ENCODE measurements at places on chromosomes 5 and 9.

DNA sequence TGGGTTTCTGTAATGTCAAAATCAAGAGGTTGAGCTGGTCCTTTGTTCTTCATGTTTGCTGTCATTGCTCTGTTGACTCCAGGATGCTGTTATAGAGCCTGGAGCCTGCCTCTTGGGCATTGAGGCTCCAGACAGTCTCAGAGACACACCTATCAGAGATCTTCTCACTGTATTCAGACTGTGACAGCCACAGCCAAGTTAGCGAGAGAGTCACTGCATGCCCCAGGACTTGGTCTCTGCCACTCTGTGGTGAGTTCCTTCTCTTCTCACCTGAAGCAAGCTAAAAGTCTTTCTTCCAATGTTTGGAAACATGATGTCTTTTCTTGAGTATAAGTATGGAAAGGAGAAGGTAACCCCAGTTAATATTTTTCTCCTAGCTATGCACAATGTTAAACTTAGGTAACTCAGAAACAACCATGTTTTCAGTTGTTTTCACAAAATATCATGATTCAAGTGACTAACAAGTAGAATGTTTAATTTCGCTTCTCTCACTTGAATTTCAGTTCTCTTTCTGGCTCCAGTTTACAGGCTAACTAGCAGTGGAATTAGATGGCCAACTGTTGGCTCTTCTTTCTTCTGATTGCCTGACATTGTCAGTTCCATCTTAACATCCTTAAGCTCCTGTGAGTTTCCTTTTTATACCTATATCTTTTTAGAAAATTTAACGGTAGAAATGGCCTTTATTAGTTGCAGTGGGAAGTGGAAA, 20.6 kb upstream of the ZFYVE16 start:
- no peak for DNase-seq

GRCh38 chr5:142087920-142088679, 20.5 kb upstream of the NDFIP1 start:
- no peak for DNase-seq

GRCh38 chr9:116718111-116718510, 31.0 kb downstream of the TRIM32 start:
- DNase-seq, result no peak

- DNase-seq, result no peak
These were observed 1.6 kb downstream of the DMRT2 start for GRCh38 chr9:1051584-1052275.

DNA sequence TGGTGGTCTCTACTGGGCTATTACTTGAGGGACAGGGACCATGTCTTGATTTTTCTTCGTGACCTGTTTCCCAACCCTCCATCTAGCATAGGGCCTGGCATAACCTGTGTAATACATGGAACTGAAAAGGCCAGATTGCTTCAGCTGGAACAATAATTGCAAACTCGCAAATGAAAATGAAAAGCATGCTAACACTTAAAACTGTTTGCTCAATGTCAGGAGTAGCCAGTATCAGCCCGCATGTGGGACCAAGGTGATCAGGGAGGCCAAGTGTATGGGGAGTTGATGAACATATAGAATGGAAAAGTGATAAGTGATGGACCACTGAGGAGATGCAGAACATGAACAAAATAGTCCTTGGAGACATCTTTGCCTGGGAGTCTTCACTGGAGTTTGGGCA, 25.2 kb downstream of the GLRX start:
- DNase-seq, result no peak

- DNase-seq, result no peak
These were observed 229.5 kb downstream of the PAPPA start for GRCh38 chr9:116383133-116383532.

DNA sequence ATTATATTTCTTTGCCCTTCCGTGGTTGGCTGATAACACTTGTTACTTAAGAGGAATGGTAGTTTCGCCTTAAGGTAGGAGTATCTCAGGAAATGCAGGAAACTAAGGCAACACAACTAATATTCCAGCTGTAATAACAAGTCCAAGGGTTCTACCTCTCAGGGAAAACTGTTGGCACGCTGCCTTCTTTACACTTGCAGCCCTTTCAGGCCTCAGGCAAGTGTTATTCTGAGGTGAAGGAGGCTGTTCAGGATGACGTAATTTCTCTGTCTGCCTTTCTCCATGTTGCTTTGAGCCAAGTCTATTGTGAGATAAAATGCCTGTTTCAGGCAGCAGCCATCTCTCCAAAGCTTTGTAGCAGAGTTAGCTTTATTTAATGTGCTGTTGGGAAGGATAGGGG, 38.0 kb downstream of the VCAN start:
- no peak for DNase-seq

- DNase-seq, result no peak
These were observed 26.3 kb downstream of the PTGES start for GRCh38 chr9:129726322-129727160.

DNA sequence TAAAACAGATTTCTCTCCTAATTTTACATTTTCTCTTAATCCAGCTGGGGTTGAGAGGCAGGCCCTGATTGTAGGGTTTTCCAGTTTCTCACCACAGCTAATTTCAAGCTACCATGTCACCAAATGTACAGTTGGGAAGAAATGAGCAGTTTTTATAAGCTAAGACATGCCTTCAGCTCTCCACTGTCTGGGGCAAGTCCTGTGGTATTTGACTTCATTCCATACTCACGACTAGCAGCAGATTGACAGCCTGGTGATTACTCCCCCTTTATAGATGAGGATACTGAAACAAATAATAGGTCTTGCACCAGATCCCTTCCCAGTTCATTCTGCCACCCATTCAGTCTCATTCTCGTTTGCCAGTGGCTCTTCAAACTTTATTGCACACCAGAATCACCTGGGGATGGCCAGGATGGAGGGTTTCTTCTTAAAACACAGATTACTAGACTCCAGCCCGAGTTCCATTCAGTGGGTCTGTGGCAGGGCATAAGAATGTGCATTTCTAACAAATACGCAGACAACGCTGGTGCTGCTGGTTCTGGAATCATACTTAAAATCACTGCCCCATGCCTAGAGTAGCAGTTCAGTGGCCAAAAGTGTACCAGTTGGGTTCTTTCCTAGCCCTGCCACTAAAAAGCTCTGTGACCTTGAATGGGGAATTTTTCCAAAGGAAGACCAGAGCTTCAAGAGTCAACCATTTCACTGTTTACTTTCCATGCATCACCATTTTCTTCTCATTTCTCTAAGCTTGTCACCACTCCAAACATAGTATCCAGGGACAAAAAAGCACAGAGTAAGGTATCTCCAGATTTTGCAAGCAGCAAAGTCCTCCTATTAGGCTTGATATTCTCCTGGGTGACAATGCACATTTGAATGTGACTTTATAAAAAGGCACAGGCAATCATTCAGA, 64.3 kb downstream of the CSNK1A1 start:
- no peak for DNase-seq

DNA sequence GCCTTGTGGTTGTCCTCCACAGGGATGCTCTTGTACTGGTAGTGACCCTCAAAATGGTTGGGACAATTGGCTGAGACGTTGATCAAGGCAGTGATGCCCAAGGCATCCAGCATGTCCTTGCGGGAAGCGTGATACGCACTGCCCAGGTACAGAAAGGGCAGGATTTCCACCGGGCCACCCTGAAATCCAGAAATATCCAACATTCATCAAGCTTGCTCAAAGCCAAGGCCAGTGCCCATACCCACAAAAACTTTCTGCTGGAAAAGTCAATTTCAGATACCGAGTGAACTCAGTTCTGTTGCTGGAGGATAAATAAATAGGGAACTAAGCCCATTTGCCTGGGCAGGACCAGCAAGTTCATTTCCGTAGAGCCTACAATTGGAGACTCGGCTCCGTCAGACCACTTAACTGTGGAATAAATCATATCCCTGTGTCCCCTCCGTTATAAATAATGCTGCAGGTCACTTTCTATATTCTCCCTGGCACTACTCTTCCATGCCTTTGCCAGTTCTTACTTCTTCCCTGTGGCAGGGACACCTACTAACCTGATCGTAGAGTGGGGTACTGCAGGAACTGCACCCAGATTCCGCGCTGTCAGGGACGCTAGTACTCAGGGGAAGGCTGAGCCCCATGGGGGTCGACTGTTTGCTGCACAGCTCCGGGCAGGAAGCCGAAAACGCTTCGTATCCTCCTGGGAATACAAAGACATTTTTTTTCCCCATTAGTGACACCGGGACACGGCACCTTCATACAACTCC, 1.2 kb downstream of the DUSP1 start:
- no peak for DNase-seq

DNA sequence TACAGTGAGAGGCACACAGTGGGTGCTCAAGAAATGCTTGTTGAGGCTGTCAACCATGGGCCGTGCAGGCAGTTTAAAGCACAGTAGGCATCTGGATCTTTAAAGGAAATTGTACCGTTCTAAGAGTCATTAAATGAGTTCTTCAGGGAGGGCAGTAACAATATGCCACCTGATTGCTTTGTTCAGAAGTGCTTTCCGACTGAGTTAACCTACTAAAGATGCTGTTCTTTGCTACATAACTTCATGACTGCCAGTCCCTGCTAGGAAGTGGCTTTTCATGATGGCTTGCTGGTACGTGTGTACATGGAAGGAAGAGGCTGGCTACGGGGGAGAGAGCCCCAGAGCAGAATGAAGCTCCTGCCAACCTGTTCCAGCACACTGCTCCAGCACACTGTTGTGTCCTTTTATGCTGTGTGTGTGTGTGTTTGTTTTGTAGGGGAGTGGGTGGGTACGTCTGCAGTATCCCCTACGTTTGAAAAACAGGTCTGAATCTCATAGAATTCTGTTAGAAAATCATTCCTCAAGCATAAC, 41.9 kb upstream of the PPP2R2B start:
- DNase-seq, result no peak

DNA sequence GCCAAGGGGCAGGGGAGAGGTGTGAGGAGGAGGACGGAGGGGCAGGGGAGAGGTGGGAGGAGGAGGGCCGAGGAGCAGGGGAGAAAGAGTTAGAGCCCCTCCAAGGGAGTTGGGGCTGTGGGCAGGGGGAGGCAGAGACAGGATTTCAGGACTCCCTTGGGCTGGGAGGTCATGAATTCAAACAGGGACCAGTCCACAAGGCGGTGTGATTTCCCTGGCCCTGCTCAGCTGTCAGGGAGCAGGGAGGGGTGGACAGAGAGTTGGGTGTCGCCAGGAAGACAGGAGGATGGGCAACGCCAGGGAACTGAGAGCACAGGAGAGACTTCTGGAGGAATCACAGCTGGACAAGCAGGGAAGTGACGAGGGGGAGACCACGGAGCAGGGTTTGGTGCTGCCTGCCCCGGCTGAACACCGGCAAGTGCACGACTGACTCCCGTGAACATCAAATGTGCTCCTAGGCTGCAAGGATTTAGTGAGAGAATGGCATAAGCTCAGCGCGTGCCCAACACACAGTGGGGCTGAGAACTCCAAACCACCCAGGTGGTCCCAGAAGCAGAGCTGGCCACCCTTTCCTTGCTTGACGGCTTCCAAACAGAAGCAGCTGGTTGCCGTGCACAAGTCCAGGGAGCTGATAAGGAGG, 17.8 kb upstream of the OLFM1 start:
- DNase-seq, result no peak

DNA sequence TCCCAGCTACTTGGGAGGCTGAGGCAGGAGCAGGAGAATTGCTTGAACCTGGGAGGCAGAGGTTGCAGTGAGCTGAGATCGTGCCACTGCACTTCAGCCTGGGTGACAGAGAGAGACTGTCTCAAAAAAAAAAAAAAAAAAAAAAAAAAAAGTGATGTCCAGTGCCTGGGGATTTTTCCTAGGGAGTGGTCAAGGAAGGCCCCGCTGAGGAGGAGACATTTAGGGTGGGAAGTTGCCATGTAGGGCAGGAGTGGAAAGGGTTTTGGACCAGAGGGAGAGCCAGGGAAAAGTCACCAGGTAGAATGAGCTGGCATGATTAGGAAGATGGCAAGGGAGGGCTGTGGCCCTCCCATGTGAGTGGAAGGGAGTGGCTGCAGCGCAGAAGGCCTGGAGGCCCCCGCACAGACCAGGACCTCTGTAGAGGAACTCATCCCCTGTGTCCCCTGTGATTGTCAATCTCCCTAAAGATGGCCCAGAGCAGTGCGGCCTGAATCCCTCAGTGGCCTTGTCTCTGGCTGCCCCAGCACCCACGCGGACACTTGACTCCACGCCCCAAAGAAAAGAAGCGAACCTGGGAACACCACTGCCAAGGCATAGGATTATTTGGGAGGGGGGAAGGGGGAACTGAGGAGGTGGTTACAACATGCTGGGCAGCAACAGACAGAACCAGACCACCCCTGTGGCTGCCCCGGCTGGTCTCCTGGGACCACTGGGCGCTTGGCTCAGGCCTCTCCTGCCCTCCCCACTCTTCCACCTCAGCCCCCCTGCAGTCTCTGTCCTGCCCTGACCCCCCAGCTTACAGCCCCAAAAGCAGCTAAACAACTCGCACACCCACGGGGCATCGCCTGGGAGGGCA, 2.6 kb upstream of the SQSTM1 start:
- DNase-seq, result no peak

DNA sequence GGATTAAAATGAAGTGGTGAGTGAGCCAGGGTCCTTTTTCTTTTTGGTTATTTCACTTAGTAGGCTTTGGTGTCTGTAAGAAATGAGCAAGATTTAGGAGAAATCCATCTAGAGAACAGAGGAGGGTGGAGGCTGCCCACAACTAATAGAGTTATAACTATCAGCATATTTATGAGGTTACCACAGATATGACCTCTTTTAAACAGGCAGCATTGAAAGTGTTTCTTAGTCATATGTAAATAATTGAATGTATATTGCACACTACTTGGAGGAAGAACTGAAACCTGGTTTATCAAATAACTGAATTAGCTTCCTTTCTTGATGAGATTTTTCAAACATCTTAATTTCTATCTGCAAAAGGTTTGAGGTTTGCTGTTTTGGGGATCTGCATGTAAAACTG, 483.1 kb upstream of the PIK3R1 start:
- no peak for DNase-seq

GRCh38 chr9:13847270-13847669, 466.7 kb downstream of the NFIB start:
- DNase-seq, result no peak

- no peak for DNase-seq
These were observed 116.4 kb upstream of the SPDL1 start for GRCh38 chr5:169467041-169467771.

DNA sequence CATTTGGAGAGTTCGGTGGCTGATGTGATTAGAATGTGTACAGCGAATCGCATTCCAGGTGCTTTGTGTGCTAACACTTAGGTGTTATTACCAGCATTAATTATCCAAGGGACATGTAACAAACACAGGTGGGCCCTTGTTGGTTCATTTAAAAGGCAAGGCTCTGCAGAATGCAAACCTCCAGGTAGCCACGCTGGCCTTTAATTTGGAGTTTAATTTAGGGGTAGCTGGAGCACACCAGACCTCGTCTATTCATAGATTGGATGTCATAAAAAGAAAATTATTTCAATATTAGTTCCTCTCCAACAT, 191.1 kb downstream of the MAT2B start:
- no peak for DNase-seq
